NCI-H510A (cell line): ENCODE measurements at places on chromosomes 1 and 21.

DNA sequence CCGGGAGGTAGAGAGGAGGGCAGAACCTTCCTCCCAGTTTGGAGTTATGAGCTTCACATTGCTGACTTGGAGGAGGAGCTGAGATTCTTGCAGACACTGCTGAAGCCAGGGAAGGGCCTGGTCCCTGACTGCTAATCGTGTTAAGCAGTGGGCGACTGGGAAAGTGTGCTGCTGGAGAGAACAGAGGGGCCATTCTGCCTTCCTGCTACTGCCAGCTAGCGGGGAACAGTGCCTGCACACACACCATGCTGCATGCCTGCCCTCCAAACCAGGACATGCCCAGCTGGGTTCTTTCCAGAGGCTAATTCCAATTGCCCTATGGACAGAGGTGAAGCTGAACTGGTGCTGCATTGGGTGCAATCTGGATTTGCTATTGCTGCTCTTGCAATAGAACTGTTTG is 281.4 kb downstream of the AJAP1 start:
- DNase-seq = no peak

DNA sequence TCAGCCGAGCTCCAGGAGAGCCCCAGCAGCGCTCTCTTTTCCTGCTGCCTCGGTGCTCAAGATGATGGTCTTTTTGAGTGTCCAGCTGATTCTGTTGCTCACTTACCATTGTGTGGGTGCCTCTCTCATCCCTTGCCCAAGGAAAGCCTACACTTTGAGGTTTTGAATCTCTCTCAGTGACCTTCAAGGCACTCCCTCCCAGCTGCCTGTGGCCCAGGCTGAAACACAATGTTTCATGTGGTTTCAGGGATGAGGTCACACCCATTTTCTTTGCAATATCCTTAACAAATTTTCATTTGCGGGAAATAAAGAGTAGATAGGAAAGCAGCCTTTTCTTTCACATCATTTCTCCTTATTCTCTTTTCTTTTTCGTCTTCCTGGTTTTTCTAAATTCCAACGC is 12.6 kb upstream of the MRPS14 start:
- no peak for DNase-seq

DNA sequence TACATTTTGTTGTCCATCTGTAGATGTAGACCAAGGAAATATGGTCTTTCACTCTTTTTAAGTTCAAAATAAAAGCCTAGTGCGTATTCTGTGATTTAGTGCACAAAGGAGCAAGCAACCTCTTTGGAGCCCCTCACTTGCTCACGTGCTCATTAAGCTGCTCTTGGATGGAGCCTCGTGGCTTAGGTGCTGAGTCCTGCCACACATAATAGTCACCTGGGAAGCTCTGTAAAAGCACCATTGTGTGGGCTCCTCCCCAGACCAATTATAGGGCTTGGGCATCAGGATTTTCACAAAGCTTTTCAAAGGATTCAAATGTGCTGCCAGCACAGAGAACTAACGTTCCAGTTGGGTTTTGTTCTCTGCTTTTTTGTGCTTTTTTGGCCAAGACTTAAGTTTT is 85.0 kb downstream of the PCP4 start:
- no peak for DNase-seq

- no peak for DNase-seq
Measured at GRCh38 chr1:47445823-47446550, 8.1 kb downstream of the FOXD2 start.

GRCh38 chr1:29256979-29257804 is 20.9 kb downstream of the PTPRU start:
- DNase-seq = no peak

- DNase-seq = no peak
Measured at GRCh38 chr1:223474804-223475203, 81.6 kb downstream of the CCDC185 start.

GRCh38 chr1:93132638-93133037 is 47.6 kb downstream of the TMED5 start:
- DNase-seq = no peak

GRCh38 chr1:203126866-203127665 is 460 bp upstream of the ADORA1 start:
- DNase-seq = no peak

- DNase-seq = no peak
Measured at GRCh38 chr1:184582411-184582810, 172.2 kb downstream of the EDEM3 start.

- no peak for DNase-seq
Measured at GRCh38 chr1:228794173-228794572, 58.9 kb downstream of the RHOU start.

- DNase-seq = no peak
Measured at GRCh38 chr21:45377866-45378257, 27.1 kb upstream of the COL18A1 start.

DNA sequence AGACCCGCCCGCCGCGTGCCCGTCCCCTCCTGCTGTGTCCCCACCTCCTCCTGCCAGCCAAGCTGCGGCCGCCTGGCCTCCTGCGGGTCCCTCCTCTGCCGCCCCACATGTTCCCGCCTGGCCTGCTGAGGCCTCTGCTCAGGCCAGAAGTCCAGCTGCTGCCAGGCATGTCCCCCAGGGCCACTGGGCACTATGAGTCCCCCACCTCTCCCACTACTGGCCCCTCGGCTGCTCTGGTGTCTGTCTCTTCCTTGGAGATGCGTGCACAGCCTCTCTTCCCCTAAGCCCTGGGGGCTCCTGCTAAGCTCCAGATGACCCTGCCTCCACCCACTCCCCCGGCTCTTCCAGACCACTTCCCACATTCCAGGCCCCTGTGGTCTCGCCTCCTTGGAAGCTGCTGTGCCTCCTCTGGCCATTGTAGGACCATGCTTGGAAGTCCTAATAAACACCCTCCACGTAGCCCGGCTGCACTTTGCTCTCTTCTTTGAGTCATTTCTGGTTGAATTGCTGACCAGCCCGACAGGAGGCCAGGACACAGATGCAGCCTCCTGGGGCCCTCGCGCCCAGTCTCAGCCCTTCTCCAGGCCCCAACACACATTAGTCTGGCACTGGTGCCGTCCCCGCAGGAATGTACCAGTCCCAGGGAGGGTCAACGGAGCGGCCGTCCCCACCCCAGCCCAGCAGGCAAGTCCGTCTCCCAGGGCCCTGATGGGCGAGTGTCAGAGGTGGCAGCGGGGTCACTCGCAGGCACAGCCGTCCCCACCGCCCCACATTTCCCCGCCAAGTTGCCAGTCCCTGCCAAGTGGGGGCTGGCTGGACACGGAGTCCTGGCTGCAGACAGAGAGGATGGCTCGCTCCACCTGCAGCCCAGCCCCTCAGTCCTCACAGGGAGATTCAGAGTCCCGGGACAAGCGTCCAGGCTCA is 1.1 kb downstream of the KRTAP10-12 start:
- DNase-seq = no peak

GRCh38 chr21:34148419-34148804 is 75.0 kb downstream of the MRPS6 start:
- DNase-seq = no peak

GRCh38 chr1:55128418-55128995 is 86.7 kb downstream of the USP24 start:
- DNase-seq = no peak

GRCh38 chr21:39051588-39051949 is 131.7 kb downstream of the PSMG1 start:
- DNase-seq = no peak

- DNase-seq = no peak
Measured at GRCh38 chr1:12113433-12114339, 50.6 kb downstream of the TNFRSF8 start.

- no peak for DNase-seq
Measured at GRCh38 chr1:24714859-24715520, 30.3 kb upstream of the CLIC4 start.

GRCh38 chr1:204437796-204438570 is 26.4 kb upstream of the PPP1R15B start:
- no peak for DNase-seq

- no peak for DNase-seq
Measured at GRCh38 chr21:29056005-29056404, 17.4 kb downstream of the CCT8 start.

- peak; percentile 76 for DNase-seq
Measured at GRCh38 chr1:3453891-3454810, at the start of gene ARHGEF16. ARHGEF16 (plus strand) TSS chr1:3454665; CDS start chr1:3463085, 8,420 bp downstream.

GRCh38 chr1:244092964-244093638 is 42.0 kb downstream of the ZBTB18 start:
- DNase-seq = no peak

- DNase-seq = no peak
Measured at GRCh38 chr21:44682580-44683151, 703 bp upstream of the KRTAP12-1 start.

GRCh38 chr21:36321325-36322082 is 1.5 kb downstream of the MORC3 start:
- DNase-seq = no peak

DNA sequence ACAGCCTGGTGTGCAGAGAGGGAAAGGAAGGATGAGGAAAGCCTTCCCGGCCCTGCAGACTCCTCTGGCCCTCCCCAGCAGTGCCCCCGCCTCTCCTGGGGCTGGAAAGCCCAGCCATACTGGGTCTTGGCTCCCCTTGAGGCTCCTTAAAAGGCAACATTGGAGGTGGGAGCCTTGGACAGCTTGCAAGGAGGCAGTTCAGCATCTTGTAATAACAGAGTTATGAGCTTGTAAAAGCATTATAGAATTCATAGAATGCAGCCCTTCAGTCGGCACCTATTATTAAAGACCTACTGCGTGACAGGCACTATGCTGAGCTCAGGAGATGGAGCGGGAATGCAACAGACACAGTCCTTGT is 4.2 kb downstream of the TINAGL1 start:
- DNase-seq = no peak

DNA sequence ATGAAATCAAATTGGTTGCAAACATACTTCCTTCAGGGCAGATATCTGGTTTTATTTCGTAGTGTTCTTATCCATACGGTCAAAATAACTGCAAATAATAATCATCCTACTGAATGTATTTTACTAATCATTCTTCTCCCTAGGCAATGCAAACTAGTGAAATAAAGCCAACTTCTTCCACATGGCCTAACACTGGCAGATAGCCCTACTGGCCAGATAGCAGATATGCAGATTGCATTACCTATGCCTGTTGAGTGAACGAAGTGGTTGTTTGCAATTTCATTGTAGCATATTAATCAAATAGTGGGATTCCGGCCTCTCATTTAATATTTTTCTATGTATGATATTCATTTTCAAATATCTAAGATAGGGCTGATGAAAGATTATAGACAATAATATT is 116.2 kb downstream of the CENPF start:
- no peak for DNase-seq

GRCh38 chr1:107047602-107048001 is 8.9 kb upstream of the PRMT6 start:
- no peak for DNase-seq
